ENCODE measurements at places on chromosomes 6 and 20.

GRCh38 chr6:134636186-134636799, 313.6 kb downstream of the ALDH8A1 start:
- DNase-seq: peak; percentile 12

DNA sequence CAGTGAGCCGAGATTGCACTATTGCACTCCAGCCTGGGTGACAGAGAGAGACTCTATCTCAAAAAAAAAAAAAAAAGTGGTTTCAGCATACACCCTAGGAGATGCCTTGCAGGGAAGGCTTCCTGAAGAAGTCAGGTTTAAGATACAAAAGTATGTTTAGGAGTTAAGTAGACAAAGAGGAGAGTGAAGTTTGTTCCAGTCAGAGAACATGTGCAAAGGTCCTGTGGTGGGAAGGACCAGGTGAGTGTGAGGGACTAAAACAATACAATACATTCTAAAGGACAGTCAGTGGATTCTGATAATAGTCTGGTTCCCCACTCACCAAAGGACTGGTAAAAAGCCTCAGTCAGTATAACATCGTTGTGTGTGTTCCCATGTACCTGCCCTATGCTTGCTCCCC, 299.3 kb downstream of the HIVEP2 start:
- no peak for DNase-seq

GRCh38 chr6:121105461-121105860, 228.8 kb downstream of the TBC1D32 start:
- DNase-seq: no peak

DNA sequence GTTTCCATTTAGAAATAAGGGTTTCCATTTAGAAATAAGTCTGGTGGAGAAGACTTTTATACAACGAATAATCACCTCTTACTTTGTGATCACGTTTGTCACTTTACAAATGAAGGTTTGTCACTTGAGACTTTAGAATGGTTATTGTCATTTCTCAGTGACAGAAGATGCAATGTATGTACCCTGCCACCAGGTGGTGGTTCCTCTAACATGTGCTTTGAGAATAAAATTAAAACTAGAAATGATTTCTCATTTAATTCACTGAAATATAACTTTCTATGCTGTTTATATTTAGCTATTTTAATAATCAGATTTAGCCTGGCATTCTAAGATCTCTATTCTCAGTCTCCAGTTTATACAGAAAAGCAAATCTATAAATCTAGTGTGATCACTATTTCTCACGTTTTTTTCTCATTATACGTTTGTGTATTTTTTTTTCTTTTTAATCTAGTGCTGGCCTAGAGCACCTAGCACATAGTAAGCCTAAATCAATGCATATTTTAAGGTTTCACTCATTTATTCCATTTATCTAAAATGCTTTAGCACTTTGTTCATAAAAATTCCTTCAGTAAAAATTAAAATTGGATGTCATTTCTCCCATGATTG, 57.4 kb upstream of the TFAP2D start:
- DNase-seq: no peak

DNA sequence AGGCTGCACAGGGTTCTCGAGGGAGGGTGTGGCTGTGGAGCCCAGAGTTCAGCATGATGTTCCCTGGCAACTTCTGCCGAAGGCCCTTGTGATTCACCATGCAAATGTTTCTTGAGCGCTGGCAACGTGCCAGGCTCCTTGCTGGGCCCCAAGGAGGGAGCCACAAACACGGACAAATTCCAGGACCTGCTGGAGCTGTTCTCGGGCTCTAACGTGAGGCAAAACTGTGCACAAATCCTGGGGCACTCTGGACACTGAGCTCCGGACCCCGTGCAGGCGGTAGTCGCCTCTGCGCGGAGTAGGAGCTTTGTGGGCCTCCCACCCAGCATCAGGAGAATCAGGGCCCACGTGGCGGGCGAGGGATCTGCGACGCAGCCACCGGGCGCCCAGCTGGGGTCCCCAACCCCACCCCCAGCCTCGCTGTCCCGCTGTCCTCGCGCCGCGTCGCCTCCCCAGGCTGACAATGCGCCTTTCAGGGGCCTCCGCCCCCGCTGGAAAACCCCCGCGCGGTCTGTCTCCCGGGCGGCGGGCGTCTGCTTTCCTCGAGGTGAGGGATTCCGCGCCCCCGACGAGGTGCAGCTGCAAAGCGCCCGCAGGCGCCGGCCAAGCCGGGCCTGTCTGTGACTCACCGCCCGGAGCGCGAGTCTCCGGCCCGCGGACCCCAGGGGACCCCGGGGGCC, 31.7 kb upstream of the SCUBE3 start:
- DNase-seq: no peak

DNA sequence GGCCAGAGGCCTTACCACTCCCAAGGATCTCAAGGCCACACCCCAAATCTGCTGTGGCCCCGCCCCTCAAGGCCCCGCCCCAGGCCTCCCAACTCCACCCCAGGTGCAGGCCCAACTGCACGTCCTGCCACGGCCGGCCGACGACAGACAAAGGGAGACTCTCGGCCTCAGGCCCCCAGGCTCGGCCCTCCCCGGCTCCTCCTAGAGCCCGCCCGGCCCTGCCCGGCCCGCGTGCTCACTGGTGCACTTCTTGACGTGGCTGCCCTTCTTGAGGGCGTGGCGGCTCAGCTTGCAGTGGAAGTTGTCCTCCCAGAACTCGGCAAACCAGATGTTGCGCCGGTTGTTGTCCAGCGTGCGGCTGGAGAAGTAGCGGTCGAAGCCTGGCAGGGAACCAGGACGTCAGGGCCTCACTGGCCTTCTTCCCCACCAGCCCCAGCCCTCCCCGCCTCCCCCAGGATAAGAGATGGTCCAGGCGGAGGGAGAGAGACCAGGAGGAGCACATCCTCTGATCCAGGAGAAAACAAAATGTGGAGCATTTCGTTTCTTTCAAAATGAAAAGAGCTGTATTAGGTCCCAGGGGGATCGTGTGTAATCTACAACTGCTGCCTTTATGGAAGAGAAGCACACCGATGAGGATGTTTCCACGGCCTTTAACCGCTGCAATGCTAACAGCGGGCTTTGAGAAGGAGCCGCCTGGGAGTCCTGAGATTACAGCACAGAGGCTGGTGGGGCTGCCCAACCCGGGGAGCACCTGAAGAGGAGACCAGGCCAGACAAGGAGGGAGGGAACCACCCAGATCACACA, 89.4 kb downstream of the GRM4 start:
- DNase-seq: peak; percentile 31

DNA sequence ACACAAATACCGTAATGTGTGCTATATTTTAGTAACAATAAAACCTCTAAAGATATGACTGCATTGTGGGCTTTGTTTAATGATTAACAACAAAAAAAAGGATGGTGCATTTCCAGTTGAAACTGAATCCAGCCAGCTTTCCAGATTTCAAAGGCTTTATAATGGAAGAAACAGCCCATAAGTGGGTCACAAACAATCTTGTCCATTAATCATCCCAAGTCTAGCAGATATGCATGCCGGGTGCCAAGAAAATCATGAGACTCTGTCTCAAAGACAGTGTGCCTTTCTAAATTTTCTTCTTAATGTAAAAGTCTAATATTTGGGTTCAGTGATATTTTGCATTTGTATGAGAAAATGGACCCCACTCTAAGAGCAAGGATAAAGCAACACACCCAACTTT, 20.6 kb upstream of the LAMP5 start:
- no peak for DNase-seq

DNA sequence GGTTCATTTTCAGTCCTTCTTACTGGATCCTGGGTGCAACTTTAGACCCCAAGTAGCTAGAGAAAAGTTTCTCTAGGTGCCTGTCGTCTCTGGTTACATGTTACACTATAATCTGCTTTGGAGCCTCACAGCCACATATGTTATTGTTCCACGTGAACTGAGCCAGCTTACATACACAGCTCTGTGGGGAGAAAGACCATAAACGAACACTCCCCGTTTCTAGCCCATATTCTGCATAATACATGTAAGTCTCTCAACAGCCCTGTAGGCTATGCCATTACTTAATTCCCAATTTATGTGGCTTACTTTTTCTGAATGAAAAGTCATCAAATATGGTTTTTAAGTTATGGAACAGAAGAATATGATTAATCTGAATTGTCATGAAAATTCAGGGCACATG, 233.8 kb downstream of the BCKDHB start:
- no peak for DNase-seq

DNA sequence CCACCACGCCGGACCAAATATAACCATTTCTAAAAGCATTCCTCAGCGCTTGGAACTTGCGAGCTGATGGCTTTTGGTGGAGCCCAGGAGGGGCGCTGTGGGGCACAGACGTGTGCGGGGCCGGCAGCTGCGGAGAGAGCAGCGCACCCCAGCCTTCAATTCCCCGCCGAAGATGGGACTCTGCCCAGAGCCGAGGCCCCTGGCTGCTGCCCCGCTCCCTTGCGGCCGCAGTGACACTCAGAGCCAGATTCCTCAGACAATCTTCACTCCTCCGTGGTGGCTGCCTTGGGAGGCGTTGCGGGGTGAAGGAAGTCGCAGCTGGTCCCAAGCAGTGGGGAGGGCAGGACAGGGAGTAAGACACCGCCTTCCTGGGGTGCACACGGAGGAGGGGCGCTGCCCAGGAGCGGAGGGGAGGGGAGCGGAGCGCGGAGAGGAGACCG, 87.7 kb downstream of the TMEM242 start:
- peak; percentile 66 for DNase-seq

DNA sequence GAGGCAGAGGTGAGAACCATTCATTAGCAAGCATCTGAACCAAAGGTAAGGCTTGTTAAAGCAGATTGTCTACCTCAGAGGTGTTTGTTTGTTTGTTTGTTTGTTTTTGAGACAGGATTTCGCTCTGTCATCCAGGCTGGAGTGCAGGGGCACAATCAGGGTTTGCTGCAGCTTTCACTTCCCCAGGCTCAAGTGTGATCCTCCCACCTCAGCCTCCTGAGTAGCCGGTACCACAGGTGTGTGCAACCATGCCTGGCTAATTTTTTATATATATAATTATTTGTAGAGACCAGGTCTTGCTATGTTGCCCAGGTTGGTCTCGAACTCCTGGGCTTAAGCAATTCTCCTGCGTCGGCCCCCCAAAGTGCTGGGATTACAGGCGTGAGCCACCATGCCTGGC, 17.2 kb downstream of the CYP39A1 start:
- no peak for DNase-seq

DNA sequence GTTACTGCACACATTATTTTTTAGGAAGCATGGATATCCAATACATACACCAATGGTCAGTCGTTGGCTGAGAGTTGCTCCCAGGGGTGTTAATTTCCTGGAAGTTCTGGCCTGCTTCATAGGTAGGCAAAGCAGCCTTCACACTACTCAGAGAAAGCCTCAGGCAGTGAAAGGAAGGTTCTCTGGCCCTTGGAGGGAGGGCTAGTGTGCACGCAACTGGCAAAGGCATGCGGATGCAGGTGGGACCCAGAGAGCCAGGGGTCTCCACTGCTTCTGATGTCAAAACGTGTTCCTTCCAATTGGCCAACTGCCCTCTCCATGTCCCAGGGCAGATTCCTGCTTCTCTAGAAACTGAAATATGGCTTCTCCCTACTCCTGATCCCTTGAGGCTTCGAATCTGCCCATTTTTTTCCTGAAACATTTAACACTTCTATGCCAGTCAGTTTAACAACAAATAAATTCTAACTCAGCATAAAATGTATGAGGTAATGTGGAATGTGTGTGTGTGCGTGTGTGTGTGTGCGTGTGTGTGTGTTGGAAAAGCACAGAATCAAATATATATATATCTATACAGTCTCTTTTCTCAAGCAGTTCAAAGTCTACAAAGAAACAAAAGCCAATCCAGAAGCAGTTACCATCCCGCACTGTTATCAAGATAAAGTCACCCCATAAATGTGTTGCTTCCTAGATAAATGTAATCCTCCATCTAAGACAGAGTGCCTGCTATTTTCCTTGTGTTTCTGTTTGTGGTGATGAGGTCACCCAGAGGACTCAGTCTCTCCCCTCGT, 94.0 kb upstream of the HIVEP1 start:
- no peak for DNase-seq

DNA sequence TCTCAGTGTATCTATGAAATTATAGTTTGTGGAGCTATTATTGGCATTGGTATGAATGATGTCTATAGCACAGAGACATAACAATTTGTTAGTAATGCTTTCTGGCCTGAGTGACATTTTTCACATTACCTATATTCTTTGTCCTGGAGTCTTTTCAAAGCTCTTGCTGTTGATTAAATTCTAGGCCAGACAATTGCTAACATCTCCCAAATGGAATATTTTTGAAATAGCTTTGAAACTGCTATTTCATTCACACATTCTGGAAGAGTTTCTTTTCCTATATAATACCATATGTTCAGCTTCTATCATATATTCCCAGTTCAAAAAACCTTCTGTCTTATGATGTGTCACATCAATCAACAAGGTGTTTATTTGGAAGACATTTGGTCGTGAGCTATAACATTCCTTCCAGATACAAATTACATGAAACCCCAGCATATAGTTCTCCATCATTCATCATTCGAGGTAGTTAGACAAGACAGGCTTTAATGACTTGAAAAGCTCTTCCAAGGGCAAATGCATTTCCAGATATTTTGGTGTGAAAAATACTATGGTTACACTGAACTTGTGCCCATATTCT, 452.8 kb downstream of the KHDRBS2 start:
- no peak for DNase-seq

DNA sequence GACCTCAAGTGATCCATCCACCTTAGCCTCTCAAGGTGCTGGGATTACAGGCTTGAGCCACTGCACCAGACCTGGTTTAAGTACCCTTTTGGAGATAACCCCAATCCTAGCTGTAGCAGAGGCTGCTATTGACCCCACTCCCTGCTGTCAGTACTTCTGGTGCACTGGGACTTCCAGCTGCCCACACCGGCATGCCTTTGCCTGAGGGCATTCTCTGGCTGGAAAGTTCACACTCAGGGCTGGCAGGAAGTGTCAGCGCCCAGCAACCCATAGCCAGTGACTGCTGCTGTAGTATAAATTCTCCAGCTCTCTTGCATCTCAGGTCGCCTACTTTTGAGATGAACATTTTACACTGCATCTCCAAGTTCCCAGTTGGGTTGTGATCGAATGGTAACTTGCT, 75.3 kb downstream of the UTRN start:
- no peak for DNase-seq

DNA sequence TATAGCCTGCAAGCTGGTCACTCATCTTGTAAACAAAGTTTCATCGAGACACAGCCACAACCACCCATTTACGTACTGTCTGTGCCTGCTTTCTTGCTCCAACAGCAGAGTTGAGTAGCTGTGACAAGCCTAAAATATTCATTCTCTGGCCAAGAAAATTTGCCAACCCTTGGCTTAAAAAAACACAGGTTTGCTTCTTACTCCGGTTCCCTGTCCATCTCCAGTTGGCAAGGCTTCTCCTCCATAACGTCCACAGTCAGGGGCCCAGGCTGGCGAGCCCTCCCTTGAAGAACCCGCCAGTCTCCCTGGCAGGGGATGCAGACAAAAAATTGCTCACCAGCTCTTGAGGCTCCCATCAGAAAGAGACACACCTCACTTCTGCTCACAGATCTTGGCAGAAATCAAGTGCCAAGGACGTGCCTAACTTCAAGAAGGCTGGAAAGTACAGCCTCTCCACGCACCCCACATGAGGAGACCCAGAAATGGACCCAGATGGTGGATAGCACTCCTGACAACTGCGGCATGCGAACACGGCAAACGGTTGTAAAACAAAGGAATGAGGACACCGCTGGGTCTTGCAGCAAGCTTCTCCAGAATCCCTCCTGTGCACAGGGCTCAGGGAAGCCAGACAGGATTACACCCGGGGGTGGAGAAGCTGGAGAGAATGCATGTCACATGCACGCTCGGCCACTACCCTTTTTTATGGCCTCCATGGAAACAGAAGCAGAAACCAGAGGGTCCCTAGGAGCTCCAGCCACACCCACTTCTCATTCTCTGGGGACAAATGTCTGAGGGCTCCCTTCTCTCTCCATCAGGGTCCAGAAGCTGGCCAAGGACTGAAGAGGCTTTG, 59.8 kb upstream of the SIRPA start:
- DNase-seq: no peak

GRCh38 chr20:62663145-62664018, 21.1 kb downstream of the SLCO4A1 start:
- no peak for DNase-seq

- peak; percentile 30 for DNase-seq
Measured at GRCh38 chr6:35611240-35611639, 77.5 kb downstream of the FKBP5 start.
